ENCODE measurements at places on chromosomes 16 and 17. TPM values are rescaled to one million over a fixed set of nuclear protein-coding genes. Genes with fewer than 3 reads are reported as not detected.
A peak's percentile ranks its signal among the peaks of the same experiment; 100 is the strongest.

DNA sequence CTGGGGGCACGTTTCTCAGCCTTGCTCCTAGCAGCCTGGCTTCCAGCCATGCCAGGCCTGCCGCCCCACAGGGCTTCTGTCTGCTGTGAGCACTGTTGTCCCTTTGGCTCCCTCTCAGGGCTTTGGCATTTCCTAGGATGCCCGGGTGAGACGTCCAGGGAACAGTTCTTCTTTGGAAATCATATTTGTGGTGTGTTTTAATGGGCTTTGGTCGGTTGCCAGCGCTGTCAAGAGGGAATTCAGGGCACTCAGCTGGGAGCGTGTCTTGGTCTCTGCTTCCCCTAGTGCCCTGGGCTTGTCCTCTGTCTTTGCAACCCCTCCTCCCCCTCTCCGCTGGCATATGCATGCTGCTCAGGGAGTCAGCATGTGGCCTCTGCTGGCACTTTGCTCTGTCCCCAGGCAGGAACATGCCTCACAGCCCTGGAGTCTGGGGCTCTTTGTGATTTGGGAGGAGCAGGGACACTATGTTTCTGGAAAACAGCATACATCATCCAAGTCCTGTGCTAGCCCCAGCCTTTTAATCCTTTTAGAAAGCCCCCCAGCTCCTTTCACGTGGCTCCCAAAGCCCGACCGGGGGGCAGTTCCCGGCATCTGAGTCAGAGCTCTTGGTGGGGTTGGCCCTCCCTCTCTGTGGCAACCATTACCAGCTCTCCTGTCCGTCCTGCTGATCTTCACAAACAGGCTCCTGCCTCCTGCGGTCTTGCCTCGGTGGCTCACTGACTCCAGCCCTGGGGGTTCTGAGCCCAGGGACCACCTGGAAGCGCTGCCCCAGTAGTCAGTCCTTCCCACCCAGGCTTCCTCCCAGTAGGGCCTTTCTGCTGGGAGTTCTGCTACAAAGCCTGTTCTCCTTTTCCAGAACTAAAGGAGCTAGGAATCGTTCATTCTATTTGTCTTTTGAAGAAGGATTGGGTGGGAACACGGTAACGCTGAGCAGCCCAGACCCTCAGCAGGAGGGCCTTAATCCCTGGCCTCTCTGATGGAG lies 26.7 kb downstream of the SAP30BP start:
- DNase-seq: peak; percentile 78

GRCh38 chr16:25798065-25798464 lies 106.3 kb downstream of the HS3ST4 start:
- DNase-seq: no peak

- DNase-seq: peak; percentile 79
These were observed 3.4 kb downstream of the NOD2 start for GRCh38 chr16:50696575-50697420.

DNA sequence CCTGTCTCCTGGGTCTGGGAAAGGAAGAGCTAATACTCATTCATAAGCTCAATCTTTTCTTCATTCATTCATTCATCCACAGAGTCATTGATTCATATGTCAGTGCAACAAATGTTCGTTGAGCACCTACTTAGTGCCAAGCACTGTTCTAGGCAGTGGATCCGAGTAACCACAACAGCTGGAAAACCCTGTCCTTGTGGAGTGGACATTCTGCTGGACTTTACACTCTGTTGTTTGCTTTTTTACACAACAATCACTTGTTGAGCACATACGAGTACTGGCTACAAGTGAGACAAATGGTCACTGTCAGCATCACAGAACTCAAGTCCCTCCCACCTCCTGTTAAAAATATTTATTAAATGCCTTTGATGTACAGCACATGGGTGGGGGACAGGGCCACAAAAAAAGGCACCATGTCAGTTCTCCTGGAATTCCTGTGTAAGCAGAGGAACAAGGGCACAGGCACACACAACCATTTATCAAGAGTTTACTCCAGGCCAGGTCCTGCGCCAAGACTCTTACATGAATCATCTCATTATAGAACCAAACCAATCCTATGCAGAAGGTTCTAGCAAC lies 46.9 kb downstream of the TEKT5 start:
- DNase-seq: no peak

DNA sequence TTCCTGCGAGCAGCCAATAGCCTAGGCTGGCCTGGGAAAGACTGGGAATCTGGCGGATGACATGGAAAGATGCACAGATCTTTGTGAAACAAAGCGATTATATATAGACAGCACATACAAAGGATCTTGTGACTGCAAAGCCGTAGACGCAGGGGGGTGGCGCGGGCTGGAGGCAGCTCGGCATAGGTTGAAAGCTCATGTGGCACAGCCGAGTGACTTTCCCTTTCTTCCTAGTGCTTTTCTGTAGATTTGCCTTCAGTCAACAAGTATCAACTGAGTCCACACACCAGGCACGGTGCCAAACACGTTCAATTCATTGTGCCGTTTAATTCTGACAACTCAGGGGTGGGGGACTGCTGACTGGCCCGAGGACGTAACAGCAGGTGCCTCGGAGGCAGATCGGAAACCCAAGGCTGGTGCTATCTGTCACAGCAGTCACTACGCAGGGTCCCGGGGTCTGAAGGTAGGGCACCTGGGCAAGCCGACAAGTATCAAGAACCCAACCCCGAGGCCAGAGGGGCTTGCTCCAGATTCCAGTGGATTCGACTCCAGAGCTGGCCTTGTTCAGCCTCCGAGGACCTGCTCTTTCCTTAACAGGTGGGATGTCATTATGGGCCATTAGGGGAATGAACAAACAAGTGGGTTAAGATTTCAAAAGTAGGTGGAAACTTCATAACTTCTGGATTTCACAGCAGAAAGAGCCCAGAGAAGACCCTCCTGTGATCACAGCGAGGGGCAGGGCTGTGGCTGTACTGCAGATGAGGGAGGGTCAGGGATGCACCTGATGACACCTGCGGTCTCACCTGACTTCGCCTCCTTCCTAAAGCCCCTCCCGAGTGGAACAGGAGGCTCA lies 5.9 kb downstream of the PAM16 start:
- DNase-seq: no peak

- no peak for DNase-seq
These were observed 4.5 kb upstream of the NAT9 start for GRCh38 chr17:74780443-74781238.

GRCh38 chr16:68246666-68247065 lies 1.5 kb downstream of the PLA2G15 start:
- no peak for DNase-seq

GRCh38 chr17:66548158-66548557 lies 245.7 kb downstream of the PRKCA start:
- no peak for DNase-seq

GRCh38 chr16:56848029-56848936 lies 16.7 kb upstream of the SLC12A3 start:
- no peak for DNase-seq

DNA sequence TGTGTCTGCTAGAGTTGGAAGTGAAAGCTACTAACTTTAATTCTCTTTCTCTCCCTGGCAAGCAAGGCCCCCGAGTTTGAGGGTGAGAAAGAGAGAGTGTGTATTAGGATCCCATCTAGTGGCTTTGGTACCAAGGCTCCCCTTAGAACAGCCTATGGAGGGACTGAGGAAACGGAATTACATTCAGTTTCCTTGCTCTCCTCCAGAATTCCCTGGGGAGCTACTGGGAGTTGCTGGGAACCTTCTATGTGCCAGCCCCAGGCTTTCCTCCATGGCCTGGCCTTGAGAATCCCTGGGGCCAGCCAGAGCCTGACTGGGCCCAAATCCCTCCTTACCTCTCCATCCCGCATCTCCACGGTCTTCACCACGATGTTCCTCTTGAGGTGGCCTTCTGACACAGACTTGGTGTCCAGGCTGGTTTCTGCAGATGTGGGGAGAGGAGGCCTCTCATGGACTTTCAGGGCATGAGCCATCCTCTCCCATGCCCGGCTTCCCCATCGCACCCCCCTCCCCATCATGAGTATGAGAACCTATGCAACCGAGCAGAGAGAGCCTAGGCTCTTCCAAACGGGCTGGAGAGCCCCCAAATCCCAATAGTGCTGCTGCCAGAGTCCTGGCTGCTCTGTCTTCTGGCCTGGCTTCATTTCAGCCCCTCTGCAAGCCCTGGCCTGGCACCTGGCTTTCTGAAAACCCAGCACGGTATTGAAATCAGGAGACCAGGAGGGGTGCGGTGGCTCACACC lies 7.4 kb downstream of the GFAP start:
- DNase-seq: no peak

DNA sequence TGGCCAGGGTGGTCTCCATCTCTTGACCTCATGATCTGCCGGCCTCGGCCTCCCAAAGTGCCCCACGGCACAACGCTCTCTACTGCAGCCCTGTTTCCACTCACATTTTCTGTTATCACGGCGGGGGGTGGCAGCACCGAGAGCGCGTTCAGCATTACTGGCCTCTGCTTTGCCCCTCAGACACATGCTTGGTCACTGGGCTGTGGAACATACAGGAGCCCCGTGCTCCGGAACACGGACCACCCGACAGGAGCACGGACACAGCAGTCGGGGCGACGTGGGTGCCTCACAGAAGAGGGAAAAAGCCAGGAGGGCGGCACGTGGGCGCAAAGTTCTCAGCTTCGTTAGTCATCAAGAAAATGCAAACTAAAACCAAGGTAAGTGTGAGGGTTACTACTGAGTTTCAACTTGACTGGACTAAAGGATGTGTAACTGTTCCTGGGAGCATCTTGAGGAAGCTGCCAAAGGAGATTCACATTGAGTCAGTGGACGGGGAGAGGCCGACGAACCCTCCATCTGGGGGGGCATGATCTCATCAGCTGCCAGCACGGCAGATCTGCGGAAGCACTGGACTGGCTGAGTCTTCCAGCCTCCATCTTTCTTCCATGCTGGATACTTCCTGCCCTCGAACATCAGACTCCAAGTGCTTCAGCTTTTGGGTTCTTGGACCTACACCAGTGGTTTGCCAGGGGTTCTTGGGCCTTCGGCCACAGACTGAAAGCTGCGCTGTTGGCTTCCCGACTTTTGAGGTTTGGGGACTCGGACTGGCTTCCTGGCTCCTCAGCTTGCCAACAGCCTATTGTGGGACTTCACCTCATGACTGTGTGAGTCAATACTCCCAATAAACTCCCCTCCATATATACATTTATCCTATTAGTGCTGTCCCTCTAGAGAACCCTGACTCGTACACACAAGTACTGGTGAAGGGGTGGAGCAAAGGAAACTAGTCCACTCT lies 106.8 kb downstream of the ZNF778 start:
- no peak for DNase-seq

DNA sequence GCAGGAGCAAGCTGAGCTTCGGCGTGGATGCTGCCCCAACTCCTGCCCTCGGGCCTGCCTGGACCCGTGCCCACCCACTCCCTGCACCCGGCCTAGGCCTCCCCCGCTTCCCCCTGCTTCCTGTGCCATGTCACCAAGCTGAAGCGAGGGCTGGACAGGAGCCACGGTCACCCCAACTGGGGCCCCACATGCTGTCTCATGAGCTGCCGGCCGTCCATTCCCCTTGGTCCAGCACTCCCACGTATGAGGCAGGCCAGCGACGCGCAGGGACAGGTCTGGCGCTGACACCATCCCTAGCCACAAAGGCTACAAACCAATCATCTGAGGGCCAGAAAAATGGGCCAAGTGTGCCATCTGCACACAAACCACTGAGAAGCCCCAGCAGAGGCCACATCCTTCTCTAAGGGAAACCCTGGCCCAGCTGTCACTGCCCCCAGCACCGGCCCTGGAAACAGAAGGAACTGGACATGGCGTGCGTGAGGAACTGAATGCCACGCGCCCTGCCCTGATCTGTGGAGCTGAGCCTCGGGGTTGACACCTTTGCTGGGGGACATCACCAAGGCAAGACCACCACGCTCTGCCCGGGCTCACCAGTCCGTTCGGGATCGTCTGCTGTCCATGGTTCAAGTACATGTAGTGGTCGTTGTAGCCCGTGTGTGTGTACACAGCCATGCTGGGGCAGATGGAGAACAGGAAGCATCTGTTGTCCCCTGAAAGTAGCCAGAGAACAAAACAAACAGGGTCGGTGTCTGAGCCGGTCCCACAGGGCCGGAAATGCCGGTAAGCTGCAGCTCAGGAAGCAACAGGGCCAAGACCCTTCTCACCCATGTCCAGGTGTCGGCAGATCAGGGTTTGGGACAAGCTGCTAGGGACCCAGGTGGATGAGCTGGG lies 22.2 kb downstream of the MEAK7 start:
- DNase-seq: no peak

DNA sequence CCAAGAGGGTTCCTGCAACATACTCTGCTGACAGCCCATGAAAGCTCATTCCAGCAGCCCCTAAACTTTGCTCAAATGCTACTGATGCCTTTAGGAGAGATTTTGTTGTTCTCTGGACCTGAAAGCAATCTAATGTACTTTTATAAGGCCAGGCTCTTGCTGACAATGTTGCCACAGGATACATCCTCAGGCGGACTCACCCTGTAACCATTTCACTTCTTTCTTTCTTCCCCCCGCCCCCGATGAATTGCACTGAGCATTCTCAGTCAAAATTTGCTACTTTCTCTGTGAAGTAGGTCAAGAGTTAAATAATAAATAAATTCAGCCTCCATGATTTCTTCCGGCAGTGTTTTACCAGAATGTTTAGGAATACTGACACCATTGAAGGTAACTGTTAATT lies 1.5 kb downstream of the GAS7 start:
- no peak for DNase-seq

GRCh38 chr16:49659356-49659755 lies 196.6 kb downstream of the ZNF423 start:
- no peak for DNase-seq

DNA sequence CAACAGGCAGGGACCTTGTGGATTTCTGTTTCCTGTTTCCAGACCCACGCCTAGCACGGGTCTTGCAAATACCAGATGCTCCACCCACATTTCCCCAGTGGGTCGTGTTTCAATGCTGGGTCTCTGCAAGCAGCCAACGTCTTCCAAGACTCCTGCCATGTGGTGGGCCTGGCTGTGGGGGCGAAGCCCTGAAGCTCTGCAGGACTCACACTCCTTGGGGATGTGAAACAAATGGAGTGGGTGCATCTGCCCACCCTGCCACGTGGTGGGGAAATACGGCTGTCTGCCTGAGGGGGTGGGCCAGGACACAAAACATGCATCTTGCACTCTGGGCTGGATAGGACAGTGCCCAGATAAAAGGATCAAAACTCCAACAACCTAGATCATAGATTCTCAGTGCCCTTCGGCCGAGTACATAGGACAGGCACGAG lies 32.6 kb downstream of the FA2H start:
- DNase-seq: no peak

DNA sequence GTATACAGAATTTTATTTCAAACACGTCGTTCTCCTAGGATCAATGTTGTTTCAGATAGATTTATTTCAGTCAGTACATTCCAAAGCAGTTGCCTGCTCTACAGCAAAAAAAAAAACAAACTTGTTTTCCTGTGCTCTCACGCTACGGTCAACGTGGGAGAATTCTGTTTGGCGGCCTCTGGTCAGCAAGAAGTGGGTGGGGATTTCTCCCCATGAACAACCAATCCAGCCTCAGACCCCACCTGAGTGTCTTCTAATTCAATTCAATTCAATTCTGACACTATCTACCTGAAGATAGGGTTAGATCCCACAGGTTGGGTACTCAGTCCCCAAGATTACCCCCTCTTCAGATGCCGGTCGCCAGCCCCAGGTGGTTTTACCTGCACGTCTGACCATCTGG lies 22.1 kb downstream of the C17orf58 start:
- no peak for DNase-seq

Gene ABCA8
- total RNA-seq: 21.5 TPM

Gene LASP1
- total RNA-seq: 19.7 TPM

Gene IQCK
- total RNA-seq: 7.1 TPM

Gene CDYL2
- 2.6 TPM for total RNA-seq

Gene MMP2
- total RNA-seq: 66.8 TPM

Gene ZFPM1
- 3.8 TPM for total RNA-seq

Gene TNFRSF13B
- total RNA-seq: not detected
